ENCODE measurements at places on chromosomes 5 and 9.

DNA sequence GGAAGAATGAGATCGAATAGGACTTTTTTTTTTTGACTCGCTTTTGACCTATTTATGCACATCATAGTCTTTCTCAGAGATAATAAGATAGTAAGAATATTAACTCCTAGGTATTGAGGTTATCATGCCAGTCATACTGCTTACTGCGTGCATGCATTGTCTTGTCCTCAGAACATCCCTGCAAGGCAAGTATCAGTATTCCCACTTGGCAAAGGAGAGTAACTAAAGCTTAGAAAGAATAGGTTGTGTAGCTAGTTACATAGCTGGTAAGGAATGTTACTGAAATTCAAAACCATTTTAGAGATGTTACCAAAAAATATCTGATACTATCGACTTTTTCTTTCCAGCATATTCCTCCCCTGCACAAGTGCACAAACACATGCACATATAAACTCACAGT lies 296.1 kb upstream of the CLINT1 start:
- no peak for DNase-seq

DNA sequence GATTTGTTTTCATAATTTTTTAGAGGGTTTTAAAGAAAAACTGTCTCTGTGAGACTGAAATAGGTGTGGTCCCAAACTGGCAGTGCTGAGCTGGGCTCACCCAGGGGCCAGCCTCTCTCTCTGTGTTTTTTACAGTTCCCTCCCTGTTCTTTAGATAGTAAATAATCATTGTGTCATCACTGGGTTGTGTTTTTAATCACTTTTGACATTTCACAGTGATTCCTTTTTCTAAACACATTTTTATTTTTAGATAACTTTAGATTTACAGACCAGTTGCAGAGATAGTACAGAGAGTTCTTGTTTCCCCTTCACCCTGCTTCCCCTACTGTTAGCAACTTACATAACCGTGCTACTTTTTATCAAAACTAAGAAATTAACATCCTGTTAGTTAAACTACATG lies 44.4 kb downstream of the MAP1B start:
- no peak for DNase-seq

- no peak for DNase-seq
Measured at GRCh38 chr9:98178874-98179850, 13.3 kb downstream of the CORO2A start.

DNA sequence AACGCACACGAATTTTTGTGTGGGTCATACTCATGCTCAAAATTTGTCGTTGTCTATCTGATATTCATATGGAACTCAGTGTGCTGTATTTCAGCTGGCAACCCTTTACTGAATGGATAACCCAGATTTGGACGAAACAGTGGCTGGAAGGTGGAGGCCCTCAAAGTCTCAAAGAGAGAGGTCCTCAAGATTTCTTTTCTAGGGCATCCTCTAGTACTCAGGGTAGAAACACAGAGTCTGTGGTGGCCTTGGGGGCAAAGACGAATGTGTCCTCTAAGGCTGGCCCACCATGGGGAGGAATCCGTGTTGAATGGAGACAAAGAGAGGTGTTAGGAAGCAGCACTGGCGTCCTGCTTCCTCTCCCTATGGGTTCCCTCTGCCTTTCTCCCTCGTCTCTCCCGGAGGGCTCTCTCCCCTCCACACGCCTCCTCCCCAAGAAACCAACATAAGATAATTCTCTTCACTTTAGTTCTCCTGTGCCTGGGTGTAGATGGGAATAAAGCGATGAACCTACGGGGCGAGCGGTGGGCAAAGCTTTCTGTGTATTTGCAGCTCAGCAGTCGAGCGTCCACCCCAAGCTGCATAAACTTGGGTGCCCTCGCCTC lies 333.7 kb downstream of the CWC27 start:
- no peak for DNase-seq

DNA sequence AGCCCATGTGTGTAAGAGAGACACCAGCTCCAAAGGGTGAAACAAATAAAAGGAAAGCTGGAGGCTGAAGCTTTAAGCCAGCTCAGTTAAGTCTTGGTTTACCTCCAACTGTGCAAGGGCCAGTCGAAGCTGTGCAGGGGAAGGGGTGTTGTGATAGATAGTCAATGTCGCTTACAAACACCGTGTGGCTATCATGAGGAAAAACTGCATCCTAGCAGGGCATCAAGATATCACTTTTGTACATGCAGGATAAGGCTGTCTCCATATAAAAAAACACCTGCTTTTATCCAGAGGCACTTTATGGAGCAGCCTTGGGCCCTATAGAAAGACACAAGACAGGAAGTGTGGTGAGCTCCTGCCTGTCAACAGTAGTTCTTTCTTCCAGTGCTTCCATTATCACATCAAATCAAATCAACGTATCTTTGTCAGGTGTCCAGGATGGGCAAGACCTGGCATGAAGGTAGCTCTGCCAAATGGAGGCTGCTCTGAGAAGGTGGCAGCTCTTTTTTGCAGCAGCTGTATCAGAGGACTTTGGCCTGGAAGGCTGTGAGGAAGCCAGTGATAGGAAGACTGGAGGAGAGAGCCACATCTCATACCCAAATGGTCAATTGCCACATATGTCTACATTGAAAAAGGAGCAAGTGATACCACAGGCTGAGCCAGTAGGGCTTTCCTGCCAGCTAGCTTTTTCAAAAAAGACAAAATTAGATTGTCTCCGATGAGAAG lies 29.3 kb upstream of the SELENOP start:
- no peak for DNase-seq

DNA sequence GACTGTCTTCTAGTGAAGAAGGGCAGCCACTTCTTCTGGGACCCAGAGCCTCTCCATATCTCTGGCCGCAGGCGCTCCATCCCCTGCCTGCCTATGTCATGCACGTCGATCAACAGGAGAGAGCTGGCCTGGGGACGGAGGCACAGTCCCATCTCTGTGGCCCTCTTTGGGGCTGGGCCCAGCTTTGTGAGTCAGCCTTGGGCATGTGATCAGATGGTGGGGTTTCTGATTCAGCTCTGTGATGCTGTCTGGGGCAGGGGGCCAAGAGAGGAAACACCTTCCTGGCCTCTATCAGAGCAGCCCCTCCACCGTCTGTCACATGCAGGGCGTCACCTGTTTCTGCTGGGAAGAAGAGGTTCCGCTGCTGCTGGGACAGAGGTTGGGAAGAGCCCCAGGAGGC lies 72.6 kb downstream of the MVB12B start:
- peak; percentile 72 for DNase-seq

DNA sequence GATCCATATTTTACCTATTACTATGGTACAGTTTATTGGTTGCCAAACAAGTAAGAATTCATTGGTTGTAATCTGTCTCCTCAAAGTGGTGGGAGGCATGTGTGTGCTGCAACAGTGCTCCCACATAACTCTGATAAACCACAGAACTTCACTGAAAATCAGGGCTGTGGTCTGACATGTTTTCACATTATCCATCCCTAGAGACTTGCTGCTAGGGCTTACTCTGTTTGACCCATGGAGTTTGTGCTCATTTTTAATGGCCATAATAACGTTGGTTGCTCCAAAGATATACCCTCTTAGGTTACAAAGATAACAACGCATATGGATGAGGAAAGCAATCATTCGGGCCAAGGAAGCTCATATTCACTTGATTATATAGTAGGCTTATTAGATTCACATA lies 37.0 kb downstream of the HACD4 start:
- DNase-seq: no peak

DNA sequence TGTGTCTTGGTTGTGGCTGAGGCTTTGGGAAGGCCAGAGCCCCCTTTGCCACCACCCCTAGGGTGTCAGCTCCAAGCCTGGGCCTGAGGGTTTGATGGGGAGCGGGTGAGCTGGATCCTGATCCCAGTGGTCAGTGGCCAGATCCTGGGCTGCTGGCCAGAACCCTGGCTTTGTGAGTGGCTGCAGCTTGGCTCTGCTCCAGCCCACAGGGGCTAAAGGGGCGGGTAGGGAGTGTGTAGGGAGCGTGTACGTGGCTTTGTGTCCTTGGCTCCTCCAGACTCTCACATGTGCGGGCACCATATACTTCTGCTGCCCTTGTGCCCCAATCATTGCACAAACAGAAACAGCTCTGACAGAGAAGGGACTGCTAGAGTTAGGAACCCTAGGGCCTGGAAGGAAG lies 1.2 kb upstream of the IL11RA start:
- DNase-seq: peak; percentile 85

DNA sequence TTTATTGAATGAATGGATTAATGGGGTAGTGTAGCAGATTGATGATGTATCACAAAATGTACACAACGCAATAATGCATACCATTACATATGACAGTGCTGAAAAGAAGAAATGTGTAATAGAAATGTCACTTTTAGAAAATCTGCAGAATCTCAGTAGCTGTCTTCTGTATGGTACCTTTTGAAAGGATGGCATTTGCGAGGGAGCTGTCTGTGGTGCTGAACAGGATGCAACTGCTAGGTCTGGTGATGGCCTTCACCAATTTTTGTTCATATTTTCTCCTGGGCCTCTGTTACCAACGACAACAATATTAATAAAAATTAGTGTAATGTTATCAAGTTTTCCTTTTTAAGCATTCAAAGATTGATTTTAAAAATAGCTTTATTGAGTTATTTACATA lies 36.2 kb upstream of the OTULIN start:
- peak; percentile 80 for DNase-seq

GRCh38 chr9:19378647-19379046 lies 1.4 kb downstream of the RPS6 start:
- DNase-seq: no peak

DNA sequence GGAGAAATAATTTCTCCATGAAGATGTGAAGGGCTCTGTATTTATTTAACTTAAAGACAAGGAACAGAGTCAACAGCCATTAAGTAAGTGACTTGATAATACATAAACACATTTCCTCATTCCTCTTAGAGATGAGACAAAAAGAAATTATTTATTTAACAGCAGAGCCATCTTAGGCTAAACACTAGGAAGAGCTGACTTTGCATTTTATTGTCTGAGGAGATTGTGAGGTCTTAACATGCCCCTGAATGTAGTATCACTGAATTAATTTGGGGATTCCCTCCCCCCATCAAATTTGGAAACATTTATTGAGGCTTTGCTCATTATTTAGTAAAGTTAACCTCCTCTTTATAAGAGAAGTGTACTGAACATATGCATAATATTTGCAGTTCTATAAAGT lies 35.2 kb downstream of the TAS2R1 start:
- no peak for DNase-seq

- DNase-seq: no peak
Measured at GRCh38 chr9:114960276-114960675, 29.9 kb upstream of the TNFSF8 start.

GRCh38 chr9:28941856-28942255 lies 1368.6 kb upstream of the C9orf72 start:
- no peak for DNase-seq

DNA sequence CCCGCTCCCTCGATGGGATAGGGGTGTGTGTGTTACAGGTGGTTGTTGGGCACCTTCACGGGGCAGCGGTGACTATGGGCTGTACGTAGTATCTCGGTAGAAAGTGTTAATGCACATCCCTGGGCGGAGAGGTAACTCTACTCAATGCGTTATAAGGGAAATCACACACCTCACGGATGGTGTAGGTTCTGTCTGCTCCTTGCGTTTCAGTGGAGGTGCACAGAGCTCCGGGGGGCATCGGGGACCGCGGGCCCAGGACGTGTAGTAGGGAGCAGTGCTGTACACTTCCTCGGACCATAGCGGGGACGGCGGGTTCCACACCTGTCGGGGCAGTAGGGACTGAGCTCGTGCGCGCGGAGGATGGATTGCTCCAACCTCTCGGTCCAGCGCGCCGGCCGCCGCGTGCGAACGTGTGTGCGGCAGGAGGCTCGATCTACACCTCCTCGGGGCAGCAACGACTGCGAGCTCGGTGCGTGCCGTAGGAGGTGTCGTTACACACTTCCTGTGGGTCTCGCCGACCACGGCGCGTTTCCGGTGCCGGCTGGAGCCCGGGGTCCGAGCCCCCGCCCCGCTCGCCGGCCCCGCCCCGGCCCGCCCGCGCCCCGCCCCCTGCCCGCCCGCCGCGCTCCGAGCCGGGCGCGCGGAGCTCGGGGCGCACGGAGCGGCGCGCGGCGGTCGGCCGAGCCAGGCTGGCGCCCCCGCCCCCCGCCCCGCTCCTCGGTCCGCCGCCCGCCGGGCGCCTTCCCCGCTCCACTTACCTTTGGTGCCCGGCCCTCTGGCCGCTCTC lies at the start of gene KIAA1958:
TSS of gene KIAA1958 (plus strand) at position 607 of the 787 bp plus-strand sequence. CDS start 87,254 bp downstream, outside the sequence.
- peak; percentile 92 for DNase-seq

DNA sequence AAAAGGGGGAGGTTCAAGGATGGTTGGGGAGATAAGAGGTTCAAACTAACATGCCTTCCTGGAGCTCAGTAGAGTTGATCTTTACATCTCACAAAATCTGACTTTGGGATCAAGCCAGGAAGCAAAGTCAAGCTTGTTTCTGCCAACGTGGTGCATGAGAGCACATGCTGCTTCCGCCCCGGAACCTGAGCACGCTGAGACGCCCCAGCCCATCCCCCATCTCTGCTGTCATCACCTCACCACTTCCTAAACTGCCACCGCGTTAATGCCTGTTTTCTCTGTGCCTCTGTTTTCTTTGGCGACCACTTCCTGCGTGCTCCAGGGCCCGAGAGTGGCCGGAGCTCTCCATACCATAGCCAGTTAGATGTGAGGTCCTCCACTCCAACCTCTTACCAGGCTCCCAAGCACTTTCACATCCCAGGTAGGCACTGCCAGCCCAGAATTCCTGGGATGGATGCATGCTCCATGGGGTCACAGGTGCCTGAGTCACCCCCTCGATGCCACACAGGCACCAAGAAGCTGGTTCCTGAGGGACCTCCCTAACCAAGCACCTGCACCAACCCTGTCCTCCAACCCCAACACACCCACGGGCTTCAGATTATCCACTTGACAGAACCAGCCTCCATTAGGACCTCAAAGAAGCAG lies 31.2 kb upstream of the AFAP1L1 start:
- no peak for DNase-seq

GRCh38 chr5:160961761-160962160 lies 109.8 kb upstream of the ATP10B start:
- DNase-seq: no peak

GRCh38 chr5:80654054-80654390 lies 430 bp upstream of the MSH3 start:
- DNase-seq: peak; percentile 7

- no peak for DNase-seq
Measured at GRCh38 chr5:158534203-158534602, 565.5 kb downstream of the EBF1 start.

- DNase-seq: no peak
Measured at GRCh38 chr5:168273056-168273980, 18.1 kb upstream of the WWC1 start.

GRCh38 chr5:101012880-101013279 lies 109.8 kb upstream of the ST8SIA4 start:
- DNase-seq: no peak

GRCh38 chr5:125210242-125210947 lies 464.0 kb upstream of the ZNF608 start:
- no peak for DNase-seq

Measured in astrocyte of the hippocampus (primary cell).